ENCODE measurements at places on chromosomes 3 and 15.

DNA sequence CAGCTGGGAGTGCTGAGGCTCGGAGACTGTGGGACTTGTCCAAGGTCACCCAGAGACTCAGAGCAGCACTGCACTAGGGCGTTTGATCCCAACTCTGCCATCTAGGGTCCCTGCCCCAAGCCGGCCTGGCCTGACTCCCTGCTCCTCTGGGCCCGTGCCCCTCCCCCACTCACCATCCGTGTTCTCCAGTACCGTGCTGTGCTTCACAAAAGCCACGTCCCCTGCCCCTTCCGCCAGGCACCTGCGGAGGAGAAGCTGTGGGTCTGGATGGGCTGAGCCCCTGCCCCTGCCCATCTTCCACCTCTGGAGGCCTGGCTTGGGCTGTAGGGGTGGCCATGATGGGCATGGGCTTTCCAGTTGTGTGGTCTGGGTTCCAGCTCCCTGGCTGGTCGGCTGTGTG is 8.4 kb downstream of the MELTF start:
- no peak for DNase-seq

GRCh38 chr3:160748231-160748630 is 7.8 kb upstream of the PPM1L start:
- DNase-seq: no peak

- DNase-seq: no peak
These were observed 83.5 kb downstream of the FMN1 start for GRCh38 chr15:33111041-33111451.

GRCh38 chr3:57109437-57110199 is 49.2 kb downstream of the SPATA12 start:
- DNase-seq: no peak

DNA sequence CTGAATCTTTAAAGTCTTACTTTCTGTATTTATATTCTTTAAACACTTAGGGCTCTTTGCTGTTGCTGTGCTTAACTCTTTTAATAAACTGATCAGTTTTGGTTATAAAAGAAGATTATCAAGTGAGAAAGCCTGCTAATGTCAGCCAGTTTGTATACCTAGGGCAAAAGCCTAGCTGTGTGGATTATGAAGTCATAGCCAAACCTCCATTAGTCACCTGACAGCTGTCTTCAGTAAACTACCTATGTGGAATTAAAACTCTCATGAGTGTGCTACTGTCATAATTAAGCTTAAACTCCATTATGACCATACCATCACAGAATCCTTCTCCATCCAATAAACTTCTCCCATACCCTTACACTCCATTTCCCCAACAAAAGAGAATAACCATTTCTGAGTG is 762.7 kb downstream of the NTRK3 start:
- no peak for DNase-seq

DNA sequence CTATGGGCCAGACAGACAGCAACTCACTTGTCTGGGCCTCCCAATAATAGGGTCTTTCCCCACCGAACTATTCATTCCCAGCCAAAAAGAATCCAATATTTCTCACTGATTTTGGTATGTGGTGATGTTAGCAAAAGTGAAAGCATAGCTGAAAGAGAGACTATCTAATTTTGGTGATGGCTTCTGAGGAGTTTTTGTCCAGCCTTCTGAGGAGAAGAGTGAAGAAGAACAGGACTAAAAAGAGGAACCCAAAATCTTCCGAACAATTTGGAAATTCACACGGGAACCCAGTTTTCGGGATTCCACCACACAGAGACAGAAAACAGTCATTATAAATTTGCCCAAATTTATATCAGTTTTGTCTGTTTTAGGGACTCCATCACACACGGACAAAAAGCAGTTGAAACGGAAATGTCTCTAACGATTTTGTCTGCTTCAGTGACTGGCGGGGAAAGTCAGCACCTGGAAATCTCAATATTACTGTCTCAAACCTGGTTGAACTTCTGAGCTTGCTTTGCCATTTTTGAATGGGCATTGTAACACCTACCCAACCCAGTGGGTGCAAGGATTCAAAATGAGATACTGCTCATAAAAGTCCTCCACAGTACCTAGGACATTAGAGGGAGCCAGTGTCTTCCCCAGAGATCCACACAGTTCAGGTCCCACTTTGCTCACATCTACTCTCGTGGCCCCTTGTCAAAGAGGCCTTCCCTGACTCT is 9.1 kb downstream of the CD80 start:
- no peak for DNase-seq

All from NCI-H82 (cell line).